Epithelial cell of esophagus (primary cell): ENCODE measurements at places on chromosomes 5 and 9.

DNA sequence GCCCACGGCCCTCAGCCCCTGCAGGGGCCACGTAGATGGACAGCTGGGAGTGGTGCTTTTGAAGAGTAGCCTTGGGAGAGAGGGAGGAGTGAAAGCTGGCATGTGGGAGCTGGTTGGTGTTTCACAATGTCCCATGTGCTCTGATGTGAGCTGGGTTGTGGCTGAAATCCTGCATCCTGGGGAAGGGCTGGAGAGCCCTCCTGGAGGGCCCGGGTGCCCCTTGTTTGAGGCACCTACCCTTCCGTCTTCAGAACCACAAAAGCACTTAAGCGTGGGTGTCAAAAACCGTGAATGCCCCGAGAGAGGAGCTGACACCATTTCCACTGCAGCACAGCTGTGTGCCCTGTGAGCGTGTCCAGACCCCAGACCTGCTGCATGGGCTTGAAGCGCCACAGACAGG lies 199.1 kb upstream of the ZNF618 start:
- peak; percentile 31 for DNase-seq

- DNase-seq, result peak; percentile 46
Observed at GRCh38 chr9:4277531-4277991, 22.3 kb downstream of the GLIS3 start.

GRCh38 chr9:22452415-22453010 lies 5.9 kb downstream of the DMRTA1 start:
- peak; percentile 44 for DNase-seq

DNA sequence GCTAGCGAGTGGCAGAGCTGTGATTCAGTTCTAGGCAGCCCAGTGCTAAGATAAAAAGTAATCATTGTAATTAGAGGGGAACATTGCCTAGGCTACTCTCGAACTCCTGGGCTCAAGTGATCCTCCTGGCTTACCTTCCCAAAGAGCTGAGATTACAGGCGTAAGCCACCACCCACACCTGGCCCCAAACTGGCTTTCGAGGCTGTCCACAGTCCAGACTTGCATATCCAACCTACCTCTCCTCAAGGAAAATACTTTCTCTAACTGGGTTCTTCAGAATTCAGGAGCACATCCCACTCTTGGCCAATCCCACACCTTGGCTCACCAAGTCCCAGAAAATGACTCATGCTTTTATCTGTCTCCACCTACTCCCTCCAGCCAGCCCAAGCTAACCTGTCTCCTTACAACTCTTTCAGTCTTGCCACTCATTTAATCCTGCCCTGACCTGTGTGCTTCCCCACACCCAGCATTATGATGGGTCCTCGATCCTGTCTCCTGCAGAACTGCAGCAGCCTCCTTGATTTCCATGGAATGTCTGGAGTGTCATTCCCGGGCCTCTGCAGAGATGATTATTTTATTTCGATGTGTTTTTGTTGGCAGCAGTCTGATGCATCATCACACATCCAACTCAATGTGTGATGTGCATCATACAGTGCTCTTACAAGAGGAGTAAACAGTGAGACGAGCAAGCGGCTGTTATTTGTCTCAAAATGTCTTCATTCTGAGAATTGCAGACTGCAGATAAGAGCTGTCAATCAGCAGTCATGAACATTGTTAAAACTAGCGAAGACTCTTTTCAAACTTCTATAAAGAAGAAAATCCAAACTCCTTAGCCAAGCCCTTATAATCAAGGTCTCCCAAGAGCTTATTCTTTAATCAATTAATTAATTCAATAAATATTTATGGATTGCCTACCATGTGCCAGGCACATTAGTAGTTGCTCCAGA lies 167.3 kb downstream of the SEC61B start:
- peak; percentile 92 for DNase-seq

DNA sequence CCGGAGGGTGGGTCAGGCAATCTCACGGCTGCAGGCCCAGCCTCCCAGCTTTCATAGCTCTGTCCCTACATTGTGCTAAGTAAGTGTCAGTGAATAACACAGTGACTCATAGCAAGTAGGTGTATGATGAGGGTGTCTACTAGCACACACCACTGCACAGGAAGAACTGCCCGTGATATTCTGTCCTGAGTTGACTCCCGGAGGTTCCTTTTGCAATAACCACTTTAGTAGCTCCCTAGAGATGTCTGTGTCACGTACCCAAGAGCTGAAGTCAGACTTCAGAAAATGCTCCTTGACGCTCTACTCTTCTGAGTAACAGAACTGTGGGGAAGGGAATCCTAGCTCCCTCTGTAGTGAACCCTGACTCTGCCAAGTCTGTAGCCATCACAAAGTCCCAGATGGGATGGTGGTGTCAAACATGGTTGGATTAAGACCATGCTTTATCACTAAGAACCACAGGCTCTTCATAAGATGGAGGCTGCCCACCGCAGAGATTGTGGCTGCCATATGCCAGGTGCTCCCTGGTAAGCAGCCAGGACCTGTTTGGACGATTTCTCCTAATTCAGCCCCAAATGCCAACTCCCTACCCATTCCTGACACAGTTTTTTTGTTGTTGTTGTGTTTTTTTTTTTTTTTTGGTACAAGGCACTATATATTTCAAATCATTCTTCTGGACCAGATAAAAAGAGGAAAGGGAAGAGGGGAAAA lies 352.6 kb upstream of the PANK3 start:
- peak; percentile 78 for DNase-seq

GRCh38 chr5:120503341-120503740 lies 39.2 kb downstream of the PRR16 start:
- no peak for DNase-seq

- DNase-seq, result no peak
Observed at GRCh38 chr9:136671646-136672430, 9.1 kb downstream of the EGFL7 start.

- DNase-seq, result no peak
Observed at GRCh38 chr9:134268747-134269146, 57.5 kb upstream of the RXRA start.

DNA sequence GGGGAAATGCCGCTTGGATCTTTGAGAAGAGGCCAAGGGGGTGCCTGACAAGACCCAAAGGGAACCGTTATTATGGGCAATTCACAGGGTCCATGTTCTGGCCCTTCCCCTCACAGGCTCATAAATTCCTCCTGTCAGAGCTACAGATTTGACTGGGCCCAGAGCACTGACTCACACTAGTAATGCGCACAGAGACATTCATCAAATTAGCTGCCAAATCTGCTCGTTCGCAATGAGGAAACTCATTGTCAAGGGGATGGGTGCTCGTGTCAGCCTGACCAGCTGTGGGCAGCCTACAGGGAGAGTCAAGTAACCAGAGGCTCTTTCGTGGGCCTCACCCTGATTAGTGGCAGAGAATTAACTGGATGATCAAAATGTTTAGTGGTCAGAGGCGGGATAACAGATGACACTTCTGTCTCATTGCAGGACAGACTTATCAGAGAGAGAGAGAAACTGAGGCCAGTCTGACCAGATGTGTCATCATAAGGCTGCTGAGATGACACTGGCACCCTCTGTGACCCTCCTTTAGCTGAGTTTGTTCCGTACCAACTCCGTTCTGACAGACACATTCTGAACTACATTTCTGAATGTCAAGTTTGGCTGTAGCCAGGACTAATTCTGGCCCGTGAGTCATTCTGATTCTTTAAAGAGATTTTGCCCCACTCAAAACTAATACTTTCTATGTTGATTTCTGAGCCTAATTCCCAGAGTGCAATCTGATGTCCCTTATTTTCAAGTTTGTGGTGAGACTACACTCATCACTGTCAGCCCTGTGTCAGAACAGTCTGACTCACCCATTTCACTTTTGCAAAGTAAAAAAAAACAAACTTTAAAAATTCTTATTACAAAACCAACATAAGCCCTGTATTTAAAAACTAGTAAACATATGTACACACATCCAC lies 377.1 kb downstream of the ACTL7B start:
- DNase-seq, result peak; percentile 96

DNA sequence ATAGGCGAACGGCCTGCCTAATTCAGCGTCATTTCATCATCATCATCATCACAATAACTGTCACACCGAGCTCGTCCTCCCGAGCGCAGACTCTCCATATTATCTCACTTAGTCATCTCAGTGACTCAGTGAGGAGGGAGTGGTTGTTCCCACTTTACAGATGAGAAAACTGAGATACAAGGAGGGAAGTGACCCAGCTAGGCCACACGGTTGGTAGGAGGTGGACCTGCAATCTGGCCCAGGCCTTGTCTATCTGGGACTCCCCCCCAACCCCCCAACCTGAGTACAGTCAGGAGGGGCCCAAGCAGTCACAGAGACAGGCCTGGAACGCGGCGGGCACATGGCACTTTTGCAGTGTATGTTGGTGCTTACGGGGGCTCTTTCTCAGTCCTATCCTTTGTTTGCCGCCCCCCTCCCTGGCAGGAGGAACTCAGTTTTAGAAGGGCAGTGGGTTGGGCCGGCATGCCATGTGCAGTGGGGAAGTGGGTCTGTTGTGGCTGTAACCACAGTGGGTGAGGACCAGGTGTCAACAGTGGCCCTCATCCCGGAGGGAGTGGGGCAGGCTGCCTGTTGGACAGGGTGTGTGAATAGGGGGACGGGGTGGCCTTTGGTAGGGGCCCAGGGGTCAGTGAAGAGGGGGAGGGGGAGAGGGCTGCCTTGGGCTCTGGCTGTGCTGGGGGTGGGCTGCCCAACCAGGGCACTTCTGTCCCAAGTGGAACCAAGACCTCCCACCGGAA lies 1.7 kb upstream of the RXRA start:
- no peak for DNase-seq

GRCh38 chr9:111952559-111952958 lies 55.9 kb downstream of the UGCG start:
- peak; percentile 85 for DNase-seq

GRCh38 chr5:64507264-64507605 lies 1.4 kb downstream of the RGS7BP start:
- no peak for DNase-seq

GRCh38 chr5:157359356-157360055 lies 93.6 kb downstream of the CYFIP2 start:
- DNase-seq, result no peak

- DNase-seq, result no peak
Observed at GRCh38 chr5:92637247-92637646, 943.8 kb downstream of the NR2F1-AS1 start.

DNA sequence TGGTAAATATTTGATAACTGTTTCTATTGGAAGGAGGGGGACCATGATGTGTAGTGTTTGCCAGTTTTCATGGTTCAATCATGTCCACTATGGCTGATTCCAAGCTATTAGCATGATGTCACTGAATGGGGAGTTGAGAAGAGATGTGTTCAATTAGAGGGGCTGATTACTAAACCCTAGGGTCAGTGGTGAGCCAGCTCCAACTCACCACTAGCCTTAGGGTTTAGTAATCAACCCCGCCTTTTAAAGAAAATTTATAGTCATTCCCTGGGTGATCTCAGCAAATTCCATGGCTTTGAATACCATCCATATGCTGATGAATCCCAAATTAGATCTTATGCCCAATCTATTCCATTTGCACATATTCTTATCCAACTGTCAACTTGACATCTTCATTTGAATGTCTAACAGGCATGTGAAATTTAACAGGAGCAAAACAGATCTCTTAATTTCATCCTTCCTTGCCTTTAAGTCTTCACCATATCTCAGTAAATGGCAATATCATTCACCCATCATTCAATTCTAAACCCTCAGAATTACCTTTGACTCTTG lies 98.8 kb downstream of the GCNT1 start:
- DNase-seq, result peak; percentile 53

DNA sequence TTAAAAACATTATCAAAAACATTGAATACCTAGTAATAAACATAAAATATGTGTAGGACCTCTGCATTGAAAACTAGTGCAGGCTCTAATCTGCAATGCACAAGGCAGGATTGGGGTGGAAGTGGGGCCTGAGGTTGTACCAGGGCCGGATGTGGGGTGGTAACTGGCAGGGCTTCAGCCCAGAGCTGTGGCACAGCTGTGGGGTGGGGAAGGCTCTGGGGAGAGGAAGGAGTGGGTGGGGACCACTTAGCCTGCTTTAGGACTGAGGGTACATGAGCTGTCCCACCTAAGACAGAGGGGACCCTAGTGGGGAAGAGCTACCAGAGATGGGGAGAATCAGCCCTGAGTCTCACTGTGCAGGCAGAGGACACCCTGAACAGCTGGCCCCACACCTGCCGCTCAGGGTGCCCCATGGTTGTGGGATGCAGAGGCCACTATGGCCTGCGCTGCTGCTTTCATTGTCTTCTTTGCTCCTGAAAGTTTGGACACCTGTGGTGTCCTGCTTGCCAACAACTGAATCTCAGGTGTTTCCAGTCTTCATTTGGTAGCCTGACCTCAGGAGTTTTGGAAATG lies 311.4 kb downstream of the TLE4 start:
- no peak for DNase-seq

- DNase-seq, result peak; percentile 92
Observed at GRCh38 chr5:60843936-60844905, at the start of gene ELOVL7. ELOVL7 (minus strand) TSS chr5:60844269; CDS start chr5:60787397, 56,872 bp downstream.

DNA sequence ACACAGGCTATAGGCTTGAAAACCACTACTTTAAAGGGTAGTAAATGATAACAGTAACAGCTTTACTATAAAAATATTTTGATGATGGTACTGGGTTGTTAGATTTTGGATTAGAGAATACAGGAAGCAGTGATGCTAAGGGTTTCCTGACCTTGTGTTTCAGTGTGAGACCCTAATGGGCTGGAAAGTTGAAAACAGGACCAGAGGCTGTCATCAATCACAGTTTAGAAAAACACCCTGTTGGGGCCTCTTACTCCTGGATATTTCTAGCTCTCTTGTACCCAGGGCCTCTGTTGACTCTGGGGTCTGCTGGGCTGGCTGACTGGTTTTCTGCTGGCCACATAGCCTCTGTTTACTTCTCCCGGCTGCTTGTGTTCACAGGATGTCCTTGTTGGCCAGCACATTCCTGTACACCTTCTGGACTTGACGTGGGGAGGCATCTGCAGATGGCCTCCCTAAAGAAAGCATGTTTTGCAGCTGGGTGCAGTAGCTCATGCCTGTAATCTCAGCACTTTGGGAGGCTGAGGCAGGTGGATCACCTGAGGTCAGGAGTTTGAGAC lies 21.5 kb downstream of the ACER2 start:
- DNase-seq, result no peak
